ENCODE measurements at places on chromosomes 6 and 20. TPM values are rescaled to one million over a fixed set of nuclear protein-coding genes. Genes with fewer than 3 reads are reported as not detected.

DNA sequence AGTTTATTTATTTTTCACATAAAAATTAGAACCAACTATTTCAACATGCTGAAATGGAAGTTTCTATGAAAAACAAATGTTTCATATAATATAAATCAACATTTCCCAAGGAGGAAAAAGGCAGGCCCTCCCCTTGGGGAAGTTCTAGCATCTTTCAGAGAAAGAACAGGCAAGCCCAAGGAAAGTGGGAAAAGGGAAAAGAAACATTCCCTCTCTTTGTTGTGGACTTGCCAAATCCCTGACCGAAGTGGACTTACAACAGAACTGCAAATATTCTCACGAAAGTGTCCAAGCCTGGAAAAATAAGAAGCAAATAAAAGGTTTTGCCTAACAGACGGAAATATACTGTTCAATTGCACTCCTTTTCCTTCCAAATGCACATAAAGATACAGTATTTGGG, 214.4 kb downstream of the ATXN1 start:
- DNase-seq, result no peak
- H3K36me3 ChIP-seq, result no peaks in the 10 kb centered on the region
- H3K27ac ChIP-seq, result no peak overlapping the region
- no peak overlapping the region for H3K4me3 ChIP-seq

- no peaks in the 10 kb centered on the region for H3K36me3 ChIP-seq
- no peaks in the 10 kb centered on the region for H3K27me3 ChIP-seq
- H3K4me1 ChIP-seq, result no peaks in the 10 kb centered on the region
- no peak overlapping the region for H3K27ac ChIP-seq
- no peak for DNase-seq
Observed at GRCh38 chr20:25360631-25361286, 29.9 kb downstream of the ABHD12 start.

DNA sequence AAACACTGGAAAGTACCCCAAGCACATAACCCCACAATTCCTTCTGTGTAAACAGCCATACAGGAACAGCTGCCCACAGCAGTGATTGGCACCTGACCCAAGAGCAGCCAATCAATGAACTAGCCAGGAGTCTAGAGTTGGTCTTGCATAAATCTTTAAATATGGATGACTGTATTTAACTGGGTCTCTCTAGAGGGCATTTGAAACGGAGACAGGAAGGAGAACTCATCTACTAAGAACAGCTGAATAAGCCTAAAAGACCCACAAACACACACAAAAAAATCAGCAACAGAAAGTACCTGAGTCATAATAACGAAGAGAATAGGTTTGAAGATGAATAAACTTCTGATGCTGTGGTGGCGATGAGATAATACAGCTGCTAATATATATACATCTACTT, 49.0 kb upstream of the ASF1A start:
- H3K36me3 ChIP-seq, result no peaks in the 10 kb centered on the region
- no peaks in the 10 kb centered on the region for H3K27me3 ChIP-seq
- peaks cover 5% of the 10 kb centered on the region for H3K4me1 ChIP-seq
- no peak for DNase-seq
- H3K27ac ChIP-seq, result no peak overlapping the region

DNA sequence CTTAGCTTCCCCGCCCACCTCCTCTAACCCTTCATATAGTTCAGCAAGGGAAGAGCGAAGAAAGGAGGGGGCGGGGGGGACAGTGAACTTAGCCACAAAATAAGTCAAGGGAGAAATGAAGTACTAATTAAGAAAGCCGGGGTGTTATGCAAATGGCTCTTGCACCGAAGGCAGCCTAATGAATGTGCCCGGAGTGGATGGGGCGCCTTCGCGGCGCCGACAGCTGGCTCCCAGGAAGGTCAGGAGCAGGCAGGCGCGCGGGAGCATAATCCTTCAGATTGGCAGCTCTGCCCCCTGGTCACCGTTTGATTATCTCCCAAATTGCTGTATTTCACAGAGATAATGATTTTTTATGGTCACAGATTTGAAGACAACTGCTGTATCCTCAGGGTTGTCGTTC, 395.1 kb downstream of the TFAP2B start:
- H3K4me1 ChIP-seq, result no peaks in the 10 kb centered on the region
- no peak overlapping the region for H3K4me3 ChIP-seq
- H3K36me3 ChIP-seq, result no peaks in the 10 kb centered on the region
- H3K27me3 ChIP-seq, result peaks cover 6% of the 10 kb centered on the region

GRCh38 chr6:159178847-159179246, 9.6 kb downstream of the FNDC1 start:
- H3K27me3 ChIP-seq, result peaks cover 8% of the 10 kb centered on the region
- H3K4me1 ChIP-seq, result peaks cover 4% of the 10 kb centered on the region
- H3K4me3 ChIP-seq, result no peak overlapping the region
- no peaks in the 10 kb centered on the region for H3K36me3 ChIP-seq

SGK1 gene
- total RNA-seq, result 19.7 TPM

LMBRD1 gene
- total RNA-seq, result 58.9 TPM

ZFP64 gene
- 12.2 TPM for total RNA-seq

TTI1 gene
- 9.6 TPM for total RNA-seq

GRCh38 chr6:166561771-166562359, 24.6 kb downstream of the RAMACL start:
- H3K27me3 ChIP-seq, result no peaks in the 10 kb centered on the region
- H3K36me3 ChIP-seq, result no peaks in the 10 kb centered on the region
- DNase-seq, result no peak
- H3K27ac ChIP-seq, result no peak overlapping the region

DNA sequence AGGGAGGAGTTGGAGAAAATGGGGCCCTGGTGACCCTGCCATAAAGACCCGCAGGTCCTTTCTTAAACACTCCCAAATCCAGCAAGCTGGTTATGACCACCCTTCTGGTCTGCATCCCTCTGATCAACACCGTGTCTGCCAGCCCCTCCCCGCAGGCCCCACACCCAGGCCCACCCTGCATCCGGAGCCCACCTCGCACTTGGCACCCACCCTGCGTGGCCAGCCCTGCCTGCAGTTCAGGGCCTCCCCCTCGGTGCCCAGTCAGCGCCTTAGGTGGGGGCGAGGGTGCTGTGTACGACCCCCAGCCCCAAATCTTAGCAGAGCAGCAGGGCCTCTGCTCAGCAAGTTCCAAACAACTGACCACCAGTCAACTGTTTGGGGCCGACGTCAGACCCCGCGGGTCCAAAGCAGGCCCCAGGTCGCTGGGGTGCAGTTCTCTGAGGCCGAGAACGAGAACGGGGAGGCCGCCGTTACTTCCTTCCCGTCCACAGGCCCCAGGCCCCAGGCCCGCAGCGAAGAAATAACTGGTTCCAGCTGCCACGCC, 1.2 kb downstream of the ACSS1 start:
- H3K36me3 ChIP-seq, result no peaks in the 10 kb centered on the region
- peak overlapping the region; percentile 75 for H3K4me3 ChIP-seq
- H3K4me1 ChIP-seq, result peaks cover 64% of the 10 kb centered on the region

- no peaks in the 10 kb centered on the region for H3K27me3 ChIP-seq
- H3K4me1 ChIP-seq, result no peaks in the 10 kb centered on the region
- DNase-seq, result no peak
- no peak overlapping the region for H3K4me3 ChIP-seq
Observed at GRCh38 chr6:20879526-20879925, 345.3 kb downstream of the CDKAL1 start.

DNA sequence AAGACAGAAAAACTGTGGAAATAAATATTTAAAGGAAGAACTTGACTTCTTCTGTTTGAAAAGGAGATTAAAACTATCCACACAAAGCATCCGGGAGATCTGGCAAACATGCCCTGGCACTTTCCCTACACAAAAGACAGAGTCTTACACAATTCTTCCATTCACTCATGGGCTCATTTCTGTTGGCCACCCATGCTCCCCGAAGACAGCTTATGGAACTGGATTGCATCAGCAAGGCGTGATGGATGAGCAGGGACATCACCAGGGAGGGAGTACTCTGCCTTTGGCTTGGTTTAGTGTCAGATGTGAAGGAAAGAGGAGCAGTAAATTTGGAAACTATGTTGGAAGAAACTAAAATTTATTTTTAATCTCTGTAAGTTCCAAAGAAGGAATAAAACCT, 379.3 kb downstream of the CD109 start:
- no peak overlapping the region for H3K27ac ChIP-seq
- DNase-seq, result peak; percentile 85
- H3K4me1 ChIP-seq, result no peaks in the 10 kb centered on the region
- H3K36me3 ChIP-seq, result no peaks in the 10 kb centered on the region
- H3K27me3 ChIP-seq, result no peaks in the 10 kb centered on the region

DNA sequence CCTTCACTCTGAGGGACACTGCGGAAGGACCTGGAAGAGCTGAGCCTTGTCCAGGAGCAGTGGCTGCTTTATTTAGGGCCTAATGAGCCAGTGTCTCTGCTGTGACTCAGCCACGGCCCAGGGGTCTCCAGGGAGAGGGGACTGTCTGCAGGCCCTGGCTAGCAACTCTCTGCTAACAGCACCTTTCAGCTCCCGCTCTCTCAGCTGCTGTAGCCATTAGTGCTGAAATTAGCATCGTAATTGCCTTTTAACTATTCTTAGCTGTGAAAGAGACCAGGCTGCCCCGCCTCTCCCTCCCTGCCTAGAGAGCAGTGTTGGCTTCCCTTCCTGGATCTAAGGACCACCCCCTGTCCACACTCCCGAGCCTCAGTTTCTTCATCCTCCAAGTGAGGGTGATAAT, 53.1 kb upstream of the SLC32A1 start:
- DNase-seq, result no peak
- H3K4me3 ChIP-seq, result no peak overlapping the region
- H3K4me1 ChIP-seq, result no peaks in the 10 kb centered on the region
- H3K27ac ChIP-seq, result no peak overlapping the region

HAO1 gene
- total RNA-seq, result not detected

TAAR6 gene
- total RNA-seq, result not detected

MCM8 gene
- total RNA-seq, result 7.2 TPM

Data from sigmoid colon (tissue), 7 donors.